Central memory CD4-positive, alpha-beta T cell (primary cell): ENCODE measurements at places on chromosomes 2 and 18.

- DNase-seq: no peak
Observed at GRCh38 chr18:59272891-59273758, at the start of gene RAX. Gene RAX (minus strand): TSS chr18:59273454. CDS start chr18:59273206, 248 bp downstream.

DNA sequence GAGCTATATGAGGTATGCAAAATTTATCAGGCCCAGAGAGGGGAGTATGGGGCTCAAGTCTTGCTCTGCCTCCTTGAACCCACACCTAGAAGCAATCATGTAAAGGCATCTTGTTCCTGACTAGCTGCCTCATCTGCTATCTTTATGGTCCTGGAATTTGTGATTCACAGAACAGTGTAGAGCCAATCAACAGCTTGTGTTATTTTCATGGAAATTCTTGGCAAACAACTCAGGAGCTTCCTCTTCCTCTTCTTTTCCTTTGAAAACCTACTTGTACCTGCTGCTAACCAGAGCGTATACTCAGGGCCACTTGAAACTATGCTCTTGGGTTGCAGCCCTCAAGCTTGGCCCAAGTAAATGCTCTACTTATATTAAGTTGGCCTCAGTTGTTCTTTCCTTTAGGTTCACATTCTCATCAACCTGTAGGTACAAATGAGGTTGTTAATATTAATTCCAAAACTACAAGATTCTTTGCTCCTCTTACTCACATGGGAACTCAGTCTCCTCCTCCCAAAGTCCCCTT lies 3.5 kb upstream of the NOSTRIN start:
- DNase-seq: no peak

DNA sequence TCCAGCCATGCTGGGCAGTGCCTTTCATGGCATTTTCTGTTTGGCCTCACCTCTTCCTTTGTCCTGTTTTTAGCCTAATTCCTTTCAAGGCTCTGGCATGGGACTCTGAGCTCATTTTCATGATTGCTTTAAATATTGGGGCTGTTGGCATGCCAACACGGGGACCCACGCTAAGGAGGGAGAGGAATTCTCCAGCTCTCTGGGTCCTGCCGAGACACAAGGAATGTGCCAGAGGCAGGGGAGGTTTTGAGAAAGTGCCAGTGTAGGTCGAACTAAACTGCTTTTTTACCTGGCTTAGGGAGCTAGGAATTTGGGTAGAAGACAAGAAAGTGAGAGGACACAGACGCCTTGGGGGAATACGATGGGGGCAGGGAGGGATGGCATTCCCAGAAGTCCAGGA lies 42.3 kb downstream of the RPL37A start:
- DNase-seq: no peak

DNA sequence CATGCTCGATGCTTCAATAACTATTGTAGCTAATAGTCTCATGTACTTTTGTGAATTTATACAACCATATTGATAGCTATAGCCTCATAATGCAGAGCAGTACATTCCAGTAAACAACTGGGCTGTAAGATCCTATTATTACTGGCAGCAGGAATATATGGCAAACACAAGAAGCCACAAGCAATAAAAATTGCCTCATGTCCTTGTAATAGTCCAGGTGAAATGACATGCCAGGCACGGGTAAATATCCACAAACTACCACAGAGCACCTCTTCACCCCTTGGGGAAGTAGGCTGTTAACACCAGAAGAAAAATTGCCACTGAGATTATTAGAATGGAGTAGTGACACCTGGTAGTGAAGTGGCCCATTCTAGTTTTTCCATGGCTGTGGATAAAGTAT lies 158.3 kb downstream of the MTX2 start:
- no peak for DNase-seq

GRCh38 chr2:43345391-43345813 lies 119.0 kb upstream of the ZFP36L2 start:
- no peak for DNase-seq

DNA sequence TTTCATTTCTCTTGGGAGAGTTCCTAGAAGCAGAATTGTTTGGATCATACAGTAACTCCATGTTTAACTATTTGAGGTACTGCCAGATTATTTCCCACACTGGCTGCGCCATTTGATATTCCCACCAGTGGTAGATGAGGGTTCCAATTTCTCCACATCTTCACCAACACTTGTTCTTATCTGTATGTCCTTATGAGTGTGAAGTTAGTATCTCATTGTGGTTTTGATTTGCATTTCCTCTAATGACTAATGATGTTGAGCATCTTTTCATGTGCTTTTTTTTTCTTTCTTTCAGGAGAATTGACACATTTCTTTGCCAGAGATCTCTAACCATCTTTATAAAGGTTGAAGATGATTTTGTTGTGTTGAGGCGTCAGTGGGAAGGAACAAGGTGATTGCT lies 4.1 kb upstream of the MGAT5 start:
- DNase-seq: no peak

- no peak for DNase-seq
Observed at GRCh38 chr18:904218-905090, at the start of gene ADCYAP1. Gene ADCYAP1 (plus strand): TSS chr18:904871. CDS start chr18:905387, 516 bp downstream.

- DNase-seq: no peak
Observed at GRCh38 chr2:165888171-165888570, 65.4 kb downstream of the TTC21B start.

DNA sequence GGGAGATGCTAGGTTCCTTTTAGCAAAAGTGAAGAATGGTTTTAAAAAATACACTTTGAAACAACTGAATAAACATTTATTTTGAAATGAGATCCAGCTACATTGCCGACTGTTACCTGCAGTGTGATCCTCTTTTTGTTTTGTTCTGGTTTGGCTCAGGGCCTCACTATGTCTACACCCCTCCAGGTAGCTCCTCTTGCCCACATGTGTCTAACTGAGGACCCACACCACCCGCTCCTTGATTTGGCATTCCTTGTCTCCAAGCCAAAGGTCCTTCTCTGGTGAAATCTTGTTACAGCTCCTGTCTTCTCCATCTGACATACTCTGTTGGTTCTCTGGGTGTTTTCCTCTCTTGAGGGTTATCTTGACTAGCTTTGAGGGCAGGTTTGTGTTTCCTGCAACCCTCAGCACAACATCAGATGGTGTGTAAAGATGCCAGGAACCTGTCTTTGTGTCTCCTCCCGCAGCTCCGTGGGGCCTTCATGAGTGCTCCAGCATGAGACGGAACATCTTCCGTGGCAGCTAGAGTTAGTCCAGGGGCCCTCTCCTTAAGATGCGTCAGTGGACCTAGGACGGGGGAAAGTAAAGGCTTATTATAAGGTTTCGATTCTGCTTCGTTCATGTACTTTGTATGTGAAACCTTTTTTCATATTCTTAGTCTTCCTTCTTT lies 32.1 kb downstream of the MAP4K4 start:
- DNase-seq: no peak

DNA sequence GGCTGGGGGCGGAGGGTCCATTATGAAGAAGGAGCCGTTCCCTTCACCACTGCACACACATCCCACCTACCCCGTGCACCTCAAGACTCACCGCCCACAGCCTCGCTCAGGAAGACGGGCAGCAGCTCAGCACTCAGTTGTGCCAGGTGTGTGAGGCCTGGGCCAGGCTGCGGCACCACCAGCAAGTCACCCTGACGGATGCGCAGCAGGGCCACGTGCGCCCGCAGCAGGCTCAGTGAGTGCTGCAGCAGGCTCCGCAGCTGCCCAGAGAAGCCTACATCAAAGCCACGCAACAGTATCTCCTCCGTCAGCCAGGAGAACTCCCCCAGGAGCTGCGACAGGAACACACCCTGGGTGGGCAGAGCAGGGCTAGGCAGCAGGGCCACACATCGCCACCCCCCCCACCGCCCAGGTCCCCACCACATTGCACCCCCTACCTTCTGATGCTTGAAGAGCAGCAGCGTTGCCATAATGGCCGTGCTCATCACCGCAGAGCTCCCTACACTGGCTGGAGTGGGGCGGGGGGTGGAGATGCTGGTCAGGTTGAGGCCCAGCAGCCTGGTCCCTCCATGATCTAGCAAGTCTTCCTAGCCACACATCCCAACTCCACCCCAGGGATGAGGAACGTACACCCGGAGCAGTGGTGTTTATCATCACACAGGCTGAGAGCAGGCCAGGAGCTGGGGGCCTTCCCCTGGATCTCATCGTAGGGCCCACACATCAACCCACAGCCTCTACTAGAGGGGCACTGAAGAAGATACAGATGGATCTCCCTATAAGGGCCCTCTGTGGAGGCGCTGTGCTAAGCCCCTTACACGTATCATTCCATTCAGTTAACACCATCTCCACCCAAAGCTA lies 10.2 kb downstream of the GPAT2 start:
- DNase-seq: no peak

GRCh38 chr18:57004366-57005121 lies 142.3 kb upstream of the BOD1L2 start:
- DNase-seq: no peak

DNA sequence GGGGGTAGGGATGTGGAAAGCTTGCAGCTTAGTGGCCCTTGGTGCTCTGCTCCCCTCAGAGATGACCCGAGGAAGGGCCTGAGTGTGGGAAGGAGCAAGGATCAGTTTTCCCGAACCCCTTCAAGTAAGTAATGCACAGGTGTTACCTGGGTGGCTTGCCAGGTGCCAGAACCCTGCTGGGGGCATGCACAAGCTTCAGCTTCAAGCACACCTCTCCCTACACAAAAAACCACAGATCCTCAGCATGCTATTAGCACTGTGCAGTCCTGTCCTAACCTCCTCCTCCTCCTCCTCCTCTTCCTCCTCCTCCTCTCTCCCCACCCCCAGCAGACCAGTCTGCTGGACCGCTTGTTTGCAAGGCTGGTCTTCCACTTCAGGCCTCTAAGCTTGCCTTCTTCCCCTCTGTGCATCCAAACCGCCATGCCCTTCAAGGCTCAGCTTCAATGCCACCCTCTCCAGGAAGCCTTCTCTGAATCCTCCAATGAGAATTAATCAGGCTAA lies 114.8 kb downstream of the ACAA2 start:
- no peak for DNase-seq

DNA sequence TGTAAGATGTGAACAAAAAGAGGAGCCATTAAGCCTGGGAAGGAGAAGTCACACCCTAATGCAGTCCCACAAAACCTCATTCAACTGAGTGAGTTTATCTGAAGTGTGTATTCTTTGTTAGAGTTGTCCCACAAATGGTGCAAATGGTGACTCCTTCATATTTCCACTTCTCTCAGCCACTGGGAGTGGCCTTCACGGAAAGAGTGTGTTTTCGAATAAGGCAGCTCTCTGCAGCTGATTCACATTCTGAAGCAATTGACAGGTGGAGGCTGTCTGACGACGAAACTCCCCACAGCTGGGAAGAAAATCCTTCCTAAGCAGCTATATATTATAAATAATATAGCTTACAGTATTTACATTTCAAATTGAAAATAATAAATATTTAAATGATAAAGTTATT lies 318.8 kb upstream of the TMEFF2 start:
- DNase-seq: no peak

GRCh38 chr2:58447586-58447985 lies 206.5 kb upstream of the FANCL start:
- DNase-seq: no peak

- no peak for DNase-seq
Observed at GRCh38 chr2:150464270-150464669, 23.2 kb downstream of the RND3 start.

- peak; percentile 34 for DNase-seq
Observed at GRCh38 chr2:69565431-69565839, 78.1 kb downstream of the AAK1 start.

- no peak for DNase-seq
Observed at GRCh38 chr2:132774189-132774588, 104.2 kb upstream of the LYPD1 start.

DNA sequence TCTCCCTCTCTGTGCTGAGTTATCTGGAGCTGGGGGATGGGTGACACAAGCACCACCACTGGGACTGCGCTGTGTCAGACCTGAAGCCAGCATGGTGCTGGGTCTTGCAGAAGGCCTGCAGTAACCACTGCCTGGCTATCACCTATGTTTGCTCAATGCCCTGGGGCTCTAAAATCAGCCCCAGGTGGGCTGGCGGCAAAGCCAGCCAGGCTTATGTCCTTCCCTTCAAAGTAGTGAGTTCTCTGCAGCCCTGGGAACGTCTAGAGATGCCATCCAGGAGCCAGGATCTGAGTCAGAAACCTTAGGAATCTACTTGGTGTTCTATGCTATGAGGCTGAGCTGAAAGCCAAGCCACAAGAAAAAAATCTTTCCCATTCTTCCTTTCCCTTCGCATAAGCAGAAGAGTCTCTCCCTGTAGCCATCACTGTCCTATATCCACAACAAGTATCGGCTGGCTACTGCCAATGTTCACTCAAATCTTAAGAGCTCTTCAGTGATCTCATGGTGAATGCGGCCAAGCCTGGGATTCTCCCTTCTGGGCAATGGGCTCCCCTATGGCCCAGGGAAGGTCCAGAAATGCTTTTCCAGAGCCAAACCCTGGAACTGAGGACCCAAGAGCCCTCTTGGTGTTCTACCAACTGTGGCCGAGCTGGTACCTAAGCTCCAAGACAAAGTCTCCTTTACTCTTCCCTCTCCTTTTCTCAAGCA lies 248.7 kb downstream of the ZNF385B start:
- no peak for DNase-seq

DNA sequence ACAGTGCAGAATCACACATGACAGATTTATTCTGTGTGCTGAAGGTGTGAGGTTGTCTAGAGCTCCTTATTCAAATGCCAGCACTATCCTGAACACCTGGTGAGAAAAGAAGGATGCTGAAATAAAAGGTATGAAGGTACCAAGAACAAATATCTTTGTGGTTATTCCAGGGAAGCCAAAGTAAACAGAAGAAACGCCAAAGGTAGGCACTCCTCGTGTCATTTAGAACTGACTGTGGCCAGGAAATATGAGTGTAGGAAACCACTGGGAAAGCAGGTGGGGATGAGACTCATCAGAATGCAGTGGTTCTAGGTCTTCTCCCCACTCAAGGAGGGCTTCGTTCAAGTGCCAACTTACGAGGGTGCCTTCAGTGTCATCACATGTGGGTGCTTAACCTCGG lies 80.8 kb downstream of the KIF5C start:
- no peak for DNase-seq

DNA sequence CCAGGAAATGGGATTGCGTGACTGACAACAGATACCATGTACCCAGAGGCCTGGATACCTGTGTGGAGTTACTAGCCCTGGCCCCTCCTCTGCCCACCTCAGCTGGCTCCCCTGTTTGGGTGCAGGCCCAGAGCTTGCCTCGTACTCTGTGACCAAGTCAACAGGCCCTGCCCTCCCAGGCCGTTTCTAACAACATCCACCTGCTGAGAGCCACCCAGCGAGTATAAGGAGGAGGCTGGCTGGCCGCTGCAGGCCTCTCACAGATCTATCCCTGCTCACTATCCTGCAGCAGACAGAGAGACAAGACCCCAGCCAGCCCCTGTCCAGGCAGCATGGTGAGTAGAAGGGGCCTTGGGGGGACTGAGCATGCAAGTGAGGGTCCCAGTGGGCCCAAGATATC lies 12.5 kb upstream of the TUBA4A start:
- no peak for DNase-seq

DNA sequence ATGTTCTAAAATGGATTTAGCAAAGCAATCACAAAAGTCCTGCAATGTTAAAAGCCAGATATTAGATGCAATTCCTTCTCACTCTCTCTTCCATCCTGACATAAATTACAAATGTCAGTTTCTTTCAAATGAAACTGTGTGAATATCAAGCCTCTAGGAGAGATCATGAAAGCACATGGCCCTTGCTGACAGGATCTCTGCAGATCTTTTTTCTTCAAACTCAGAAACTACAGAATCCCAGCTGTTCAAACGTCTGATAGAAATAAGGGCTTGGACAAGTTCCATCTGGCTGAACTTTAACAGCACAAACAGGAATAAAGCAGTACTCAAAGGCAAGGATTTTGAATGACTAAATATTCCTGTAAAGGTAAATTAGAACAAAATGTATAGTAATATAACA lies 47.6 kb downstream of the PDE1A start:
- no peak for DNase-seq

GRCh38 chr18:63446266-63446665 lies 24.0 kb upstream of the VPS4B start:
- DNase-seq: no peak

- no peak for DNase-seq
Observed at GRCh38 chr2:118274841-118275510, 186.7 kb downstream of the INSIG2 start.
